ENCODE measurements at places on chromosomes 2 and 18.

GRCh38 chr2:170255971-170256370 is 78.0 kb downstream of the MYO3B start:
- DNase-seq = peak; percentile 47

GRCh38 chr2:56107502-56108220 is 76.1 kb upstream of the CCDC85A start:
- no peak for DNase-seq

DNA sequence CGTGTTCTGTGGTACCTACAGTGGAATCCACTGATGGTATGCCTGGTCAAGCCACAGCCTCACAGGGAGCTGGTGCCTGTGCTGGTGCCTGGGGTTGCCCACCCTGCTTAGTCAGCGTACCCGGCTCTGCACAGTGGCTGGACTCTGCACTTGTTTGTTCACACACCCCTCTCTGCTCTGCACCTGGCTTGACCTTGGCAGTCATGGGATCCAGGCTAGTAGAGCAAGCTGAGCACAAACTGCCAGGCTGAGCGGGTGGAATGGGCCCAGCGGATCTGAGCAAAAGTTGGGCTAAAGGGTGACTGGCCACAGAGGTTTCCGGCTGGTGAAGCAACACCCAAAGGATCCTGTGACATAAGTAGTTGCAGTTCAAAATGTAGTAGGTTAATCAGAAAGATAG is 163.5 kb downstream of the CDH19 start:
- no peak for DNase-seq

DNA sequence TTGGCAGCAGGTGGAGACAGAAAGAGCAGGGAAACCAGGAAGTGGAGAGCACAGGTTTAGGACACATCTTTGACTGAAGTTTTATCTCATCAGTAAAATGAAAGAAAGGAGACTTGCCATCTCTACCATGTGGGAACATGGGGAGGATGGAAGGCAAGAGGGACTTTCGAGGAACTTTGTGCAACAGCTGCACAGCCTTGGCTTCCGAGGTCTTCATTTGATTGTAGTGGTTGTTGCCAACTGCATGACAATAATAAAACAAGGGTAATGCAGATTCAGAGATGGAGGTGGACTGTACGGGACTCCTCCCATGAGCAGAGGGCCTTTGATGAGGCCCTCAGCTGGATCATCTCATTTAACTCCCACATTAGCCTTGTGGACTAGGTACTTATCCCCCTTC is 49.3 kb upstream of the FZD7 start:
- no peak for DNase-seq

GRCh38 chr2:199977984-199978415 is 22.6 kb downstream of the MAIP1 start:
- peak; percentile 84 for DNase-seq

- DNase-seq = no peak
Measured at GRCh38 chr18:72041313-72042032, 502.7 kb downstream of the CBLN2 start.

Data from iris pigment epithelial cell (primary cell).